ENCODE measurements at places on chromosomes 6 and 20. TPM values are rescaled to one million over a fixed set of nuclear protein-coding genes. Genes with fewer than 3 reads are reported as not detected.

The BPIFB2 gene
- not detected for total RNA-seq

The MAPK13 gene
- total RNA-seq = 52.1 TPM

DNA sequence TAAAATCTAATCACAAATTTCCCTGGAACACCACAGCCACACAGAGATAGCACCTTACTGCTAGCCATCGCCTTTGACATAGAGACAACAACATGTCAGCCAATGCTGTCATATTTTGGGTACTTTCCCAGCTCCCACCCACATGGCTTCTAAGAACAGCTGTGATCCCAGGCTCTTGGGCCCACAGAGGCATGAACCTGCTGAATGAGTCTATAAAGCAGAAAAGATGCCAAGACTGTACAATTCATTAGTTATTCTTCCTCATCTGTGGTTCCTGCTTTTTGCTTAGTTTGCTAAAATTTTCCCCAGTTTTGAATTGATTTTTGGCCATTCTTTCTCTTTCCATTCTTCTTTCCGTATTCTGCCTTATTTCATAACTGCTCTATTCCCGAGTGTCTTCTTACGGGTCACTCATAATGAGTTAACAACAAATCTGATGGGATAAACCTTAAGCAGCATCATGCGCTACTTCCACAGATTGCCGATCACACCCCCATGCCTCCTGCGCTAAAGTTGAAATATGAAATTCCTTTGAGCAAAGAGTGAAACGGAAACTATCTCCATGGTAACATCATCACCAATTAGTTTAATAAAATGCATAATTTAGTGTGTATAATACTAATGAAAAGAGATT, 327.3 kb upstream of the HSF2 start:
- no peak for DNase-seq

- no peak for DNase-seq
Observed at GRCh38 chr6:28323813-28324424, 12.0 kb downstream of the ZSCAN31 start.

GRCh38 chr6:118524686-118525085, 23.4 kb upstream of the PLN start:
- DNase-seq = no peak

DNA sequence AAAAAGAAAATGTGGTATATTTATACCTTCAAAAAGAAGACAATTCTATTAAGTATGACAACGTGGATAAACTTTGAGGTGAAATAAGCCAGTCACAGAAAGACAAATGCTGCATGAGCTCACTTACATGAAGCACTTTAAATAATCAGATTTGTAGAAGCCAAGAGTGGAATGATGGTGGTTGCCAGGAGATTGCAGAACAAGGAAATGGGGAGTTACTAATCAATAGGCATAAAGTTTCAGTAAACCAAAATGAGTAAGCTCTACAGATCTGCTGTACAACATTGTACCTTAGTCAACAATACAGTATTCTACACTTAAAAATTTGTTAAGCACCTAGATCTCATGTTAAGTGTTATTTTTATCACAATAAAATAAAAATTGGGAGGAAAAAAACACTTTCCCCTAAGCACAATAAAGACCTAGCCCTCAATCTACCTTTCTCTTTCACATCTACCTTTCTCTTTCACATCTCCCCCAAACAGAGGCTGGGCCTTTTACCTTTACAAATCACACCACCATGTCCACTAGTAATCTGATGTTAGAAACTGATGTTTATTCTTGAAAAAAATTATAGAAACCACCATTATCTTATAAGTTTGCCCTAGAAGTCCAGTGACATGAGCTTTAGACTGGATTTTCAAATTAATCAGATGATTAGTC, 73.9 kb downstream of the PKIB start:
- no peak for DNase-seq

- DNase-seq = no peak
Observed at GRCh38 chr6:41714556-41715273, 20.7 kb downstream of the TFEB start.

DNA sequence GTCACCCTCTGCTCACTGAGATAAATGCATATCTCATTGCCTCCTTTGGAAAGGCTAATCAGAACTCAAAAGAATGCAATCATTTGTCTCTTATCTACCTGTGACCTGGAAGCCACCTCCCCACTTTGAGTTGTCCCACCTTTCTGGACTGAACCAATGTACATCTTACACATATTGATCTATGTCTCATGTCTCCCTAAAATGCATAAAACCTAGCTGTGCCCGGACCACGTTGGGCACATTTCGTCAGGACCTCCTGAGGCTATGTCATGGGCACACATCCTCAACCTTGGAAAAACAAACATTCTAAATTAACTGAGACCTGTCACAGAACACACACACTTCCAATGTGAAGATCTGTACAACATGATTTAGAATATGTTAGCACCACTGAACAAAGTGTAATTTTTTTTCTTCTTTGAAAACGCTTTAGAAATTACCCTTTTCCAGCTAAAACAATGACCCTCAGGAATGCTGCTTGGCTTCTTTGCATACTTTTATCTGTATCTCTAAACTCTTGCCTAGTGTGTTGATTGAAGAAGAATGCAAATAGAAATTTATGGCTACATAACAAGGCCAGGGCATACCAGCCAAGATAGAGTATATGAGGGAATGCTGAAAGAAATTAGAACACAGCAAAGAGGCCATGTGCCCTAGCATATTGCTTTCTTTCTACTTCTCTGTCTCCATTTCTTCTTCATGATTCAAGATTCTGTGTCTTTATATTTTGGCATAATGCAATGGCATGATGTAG, 84.6 kb upstream of the DST start:
- no peak for DNase-seq

GRCh38 chr6:16374461-16375200, 136.2 kb downstream of the GMPR start:
- DNase-seq = no peak

DNA sequence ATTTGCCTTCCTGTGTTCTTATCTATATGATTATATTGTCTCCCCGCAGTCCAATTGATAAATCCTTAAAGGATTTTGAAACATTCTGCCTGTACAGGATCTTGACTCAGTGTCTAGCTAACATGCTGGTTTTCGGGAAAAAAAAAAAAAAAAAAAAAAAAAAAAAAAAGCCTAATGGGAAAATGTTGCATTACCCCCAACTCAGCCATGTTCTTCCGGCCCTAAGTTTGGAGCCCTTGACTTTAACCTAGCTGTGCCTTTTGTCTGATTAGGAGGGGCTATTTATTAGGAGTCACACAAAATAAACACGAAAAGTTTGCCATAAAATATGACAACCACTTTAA, 244.4 kb upstream of the TCF21 start:
- DNase-seq = no peak

DNA sequence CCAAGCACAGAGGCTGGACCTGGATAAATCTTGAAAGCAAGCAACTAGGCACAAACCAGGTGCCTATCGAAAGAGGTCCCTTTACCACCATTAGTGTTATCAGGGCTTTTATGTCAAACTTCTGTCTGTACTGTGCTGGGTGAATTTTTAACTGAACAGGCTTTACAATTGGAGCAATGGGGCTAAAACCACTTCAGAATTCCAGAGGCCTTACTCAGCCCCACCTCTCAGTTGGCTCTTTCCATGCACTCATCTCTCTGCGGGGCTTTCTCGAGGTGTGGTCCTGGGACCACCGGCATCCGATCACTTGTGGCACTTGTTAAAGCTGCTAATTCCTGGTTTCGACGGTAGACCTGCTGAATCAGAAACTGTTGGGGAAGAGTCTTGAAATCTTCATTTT, 232.5 kb downstream of the SOX4 start:
- DNase-seq = no peak

GRCh38 chr6:124962639-124963415, 590 bp downstream of the RNF217 start:
- no peak for DNase-seq

- DNase-seq = no peak
Observed at GRCh38 chr6:63391203-63391970, 71.6 kb upstream of the LGSN start.

GRCh38 chr6:80528115-80528514, 421.6 kb downstream of the BCKDHB start:
- DNase-seq = no peak

- DNase-seq = no peak
Observed at GRCh38 chr20:25356271-25356933, 34.2 kb downstream of the ABHD12 start.

- DNase-seq = no peak
Observed at GRCh38 chr6:126614642-126615504, 275.0 kb downstream of the CENPW start.

DNA sequence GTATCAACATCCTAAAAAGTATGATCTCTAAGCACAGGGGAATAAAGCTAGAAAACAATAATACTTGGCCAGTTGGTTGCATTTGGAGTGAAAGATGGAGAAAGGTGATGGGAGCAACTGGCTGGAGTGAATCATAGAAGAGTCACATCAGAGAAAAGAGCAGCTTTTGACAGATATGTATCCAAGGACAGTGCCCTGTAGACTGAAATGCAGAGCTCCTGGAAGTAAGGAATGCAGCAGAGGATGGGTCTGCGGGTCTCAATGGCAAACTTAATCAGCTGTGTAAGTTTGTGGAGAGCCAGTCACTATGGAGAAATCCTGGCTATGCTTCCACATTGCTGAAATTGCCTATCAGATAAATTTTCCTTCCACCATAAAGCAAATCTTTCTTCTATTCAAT, 253.6 kb upstream of the PRND start:
- DNase-seq = no peak
